ENCODE measurements at places on chromosomes 7 and 10. TPM values are rescaled to one million over a fixed set of nuclear protein-coding genes. Genes with fewer than 3 reads are reported as not detected.

DNA sequence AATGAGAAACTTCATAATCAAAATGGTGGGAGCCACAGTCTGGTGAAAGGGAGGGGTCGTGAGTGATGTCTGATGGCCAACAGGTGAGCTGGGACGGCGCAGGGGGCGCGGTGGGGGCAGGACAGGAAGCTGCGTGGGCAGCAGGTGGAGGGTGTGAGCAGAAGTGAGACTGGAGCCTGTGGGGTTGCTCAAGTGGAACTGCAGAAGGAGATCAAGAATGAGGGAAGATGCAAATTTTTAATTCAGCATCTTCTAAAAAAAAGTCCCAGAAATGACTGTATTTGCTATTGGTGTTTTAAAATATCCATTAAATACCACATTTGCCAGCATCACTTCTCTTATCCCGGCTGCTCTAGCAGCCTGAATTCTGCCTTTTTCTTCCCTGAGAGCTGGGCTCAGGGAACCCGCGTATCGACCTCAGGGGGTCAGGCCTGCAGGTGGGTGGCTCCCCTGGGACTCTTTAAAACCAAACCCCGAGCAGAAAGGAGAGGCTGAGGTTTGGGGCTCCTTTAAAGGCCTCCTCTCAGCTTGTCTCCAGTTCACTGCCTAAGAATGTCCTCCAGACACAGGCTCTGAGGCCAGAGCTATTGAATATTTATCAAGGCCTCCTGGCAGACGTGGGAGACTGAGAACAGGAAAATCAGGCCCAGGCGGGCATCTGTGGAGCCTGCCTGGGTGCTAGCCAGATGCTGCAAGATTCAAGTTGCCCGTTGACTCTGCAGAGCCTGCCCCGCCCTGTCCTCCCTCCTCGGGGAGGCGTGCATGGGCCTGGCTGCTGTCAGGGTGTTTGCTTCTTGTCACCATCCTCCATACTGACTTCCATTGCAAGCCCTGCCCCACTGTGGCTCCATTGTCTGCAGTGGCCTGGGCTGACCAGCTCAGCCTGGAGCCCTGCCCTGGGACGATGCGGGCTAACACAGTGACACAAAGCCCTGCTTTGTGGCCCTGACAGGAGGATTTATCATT is 53.9 kb downstream of the SYPL1 start:
- DNase-seq = no peak

DNA sequence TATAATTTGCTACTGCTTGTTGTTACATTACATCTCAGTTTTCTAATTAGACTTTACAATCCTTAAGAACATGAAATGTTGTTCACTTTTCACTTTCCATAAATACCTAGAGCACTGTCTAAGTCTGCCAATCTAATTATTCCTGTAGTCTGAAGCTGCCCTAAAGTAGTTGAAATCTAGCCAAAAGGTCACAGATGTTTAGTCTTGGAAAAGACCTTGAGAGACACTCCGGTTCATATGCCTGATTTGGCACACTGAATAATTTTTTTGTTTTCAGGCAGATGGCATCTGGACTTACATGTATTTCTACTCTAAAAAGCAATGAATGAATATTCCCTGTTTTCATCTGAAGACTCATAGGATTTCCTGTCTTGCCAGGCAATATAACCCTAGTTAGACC is 359.1 kb downstream of the ANKRD7 start:
- DNase-seq = no peak

- no peak for DNase-seq
These were observed 72.2 kb upstream of the DLX6 start for GRCh38 chr7:96933067-96933645.

DNA sequence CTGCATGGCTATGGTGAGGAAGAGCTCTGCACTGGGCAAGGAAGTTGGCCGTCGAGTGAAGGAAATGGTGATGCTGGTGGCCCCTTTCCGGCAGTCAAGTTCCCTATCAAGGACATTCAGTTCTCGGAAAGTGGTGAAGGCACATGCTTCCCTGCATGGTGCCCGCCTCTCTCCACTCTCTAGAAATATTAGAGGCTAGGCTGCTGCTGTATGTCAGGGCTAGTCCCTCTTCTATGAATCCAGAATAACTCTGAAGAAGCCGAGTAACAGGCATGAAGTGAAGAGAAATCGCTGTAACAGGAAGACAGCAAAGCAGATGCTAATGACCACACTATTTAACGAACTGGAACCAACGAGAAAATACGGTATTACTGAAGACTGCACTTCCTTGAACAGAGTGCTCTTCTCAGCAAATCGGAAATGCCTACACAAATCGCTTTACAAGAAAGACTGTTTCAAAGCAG is 5.4 kb downstream of the IDI1 start:
- no peak for DNase-seq

- peak; percentile 86 for DNase-seq
These were observed at the start of gene FUOM for GRCh38 chr10:133357285-133358161. Gene FUOM, minus strand, starts transcription at chr10:133358019. Its CDS starts 12 bp downstream, at chr10:133358007.

SFTPA1 gene
- not detected for total RNA-seq

MKI67 gene
- total RNA-seq = 221 TPM

LYZL2 gene
- not detected for total RNA-seq

TRIM50 gene
- not detected for total RNA-seq

ACSM6 gene
- total RNA-seq = not detected

RAMP3 gene
- not detected for total RNA-seq
